ELR (cell line): ENCODE measurements at places on chromosomes 12 and 14.

DNA sequence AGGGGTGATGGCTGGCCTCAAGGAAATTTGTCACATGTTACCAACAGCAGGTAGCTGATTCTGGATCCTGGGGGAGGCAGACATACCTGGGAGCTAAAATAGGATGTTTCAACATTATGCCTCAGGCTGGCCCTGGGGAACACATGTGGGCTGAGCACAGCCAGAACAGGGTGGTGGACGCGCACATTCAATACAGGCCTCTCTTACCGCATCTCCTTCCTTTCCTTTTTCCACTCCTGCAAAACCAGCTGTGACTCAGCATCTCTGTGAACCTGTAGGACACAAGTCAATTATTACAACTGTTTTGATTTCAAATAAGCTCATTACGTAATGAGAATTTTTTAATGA lies 61.0 kb downstream of the NT5DC3 start:
- peak; percentile 15 for DNase-seq

GRCh38 chr12:30016540-30017055 lies 232.9 kb upstream of the TMTC1 start:
- no peak for DNase-seq

DNA sequence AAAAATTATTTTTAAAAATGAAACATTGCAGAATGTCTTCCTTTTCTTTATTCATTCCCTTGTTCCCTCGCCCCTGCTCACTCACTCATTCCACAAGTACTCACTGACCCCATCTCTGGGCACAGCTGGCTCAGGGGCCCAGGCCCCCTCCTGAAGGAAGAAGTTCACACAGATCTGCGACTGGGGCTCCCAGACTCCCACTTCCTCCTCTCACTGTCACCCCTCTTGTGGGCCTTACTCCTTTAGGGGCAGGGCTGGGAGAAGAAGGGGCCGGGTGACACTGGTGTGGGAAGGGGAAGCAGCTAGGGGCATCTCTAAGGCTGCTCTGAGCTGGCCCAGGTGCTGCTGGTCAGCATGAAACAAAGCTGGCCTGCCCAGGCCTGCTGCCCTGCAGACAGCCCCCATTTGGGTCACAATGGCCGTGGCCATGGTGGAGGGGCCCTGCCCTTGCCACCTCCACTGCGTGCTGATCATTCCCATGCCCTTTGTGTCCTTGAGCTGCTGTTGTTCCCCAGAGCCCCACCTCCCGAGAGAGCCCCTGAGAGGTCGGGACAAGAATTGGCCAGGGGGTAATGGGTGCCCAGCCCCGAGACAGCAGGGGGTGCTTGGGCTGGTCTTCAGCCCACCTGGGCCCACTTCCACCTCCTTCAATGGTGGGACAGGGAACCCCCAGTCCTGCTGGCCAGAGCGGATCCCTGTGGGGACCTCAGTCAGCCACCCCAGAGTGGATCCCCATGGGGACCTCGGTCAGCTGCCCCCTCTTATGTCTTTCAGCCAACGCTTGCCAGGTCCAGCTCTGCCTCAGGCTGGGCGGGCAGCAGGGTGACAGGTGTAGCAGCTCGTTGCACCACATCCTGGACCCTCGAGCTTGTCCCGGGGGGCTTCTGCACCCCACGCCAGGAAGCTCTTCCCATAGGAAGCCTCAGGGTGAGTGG lies 212.4 kb upstream of the C14orf180 start:
- DNase-seq = no peak

DNA sequence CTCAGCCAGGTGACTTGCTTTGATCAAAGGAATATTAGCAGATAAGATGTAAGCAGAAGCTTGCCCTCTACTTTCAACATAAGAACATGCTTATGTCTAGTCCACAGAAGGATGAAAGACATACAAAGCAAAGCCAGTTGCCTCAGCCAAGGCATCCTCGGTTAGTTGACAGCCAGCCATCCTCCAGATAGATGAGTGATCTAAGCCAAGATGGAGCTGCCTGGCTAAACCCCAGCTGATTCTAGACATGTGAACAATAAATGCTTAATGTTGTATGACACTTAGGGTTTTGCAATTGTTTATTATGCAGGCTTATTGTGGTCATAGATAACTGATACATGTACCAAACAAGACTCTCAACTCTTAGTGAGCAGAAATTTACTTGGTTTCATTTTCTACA lies 157.6 kb upstream of the TMTC2 start:
- no peak for DNase-seq

DNA sequence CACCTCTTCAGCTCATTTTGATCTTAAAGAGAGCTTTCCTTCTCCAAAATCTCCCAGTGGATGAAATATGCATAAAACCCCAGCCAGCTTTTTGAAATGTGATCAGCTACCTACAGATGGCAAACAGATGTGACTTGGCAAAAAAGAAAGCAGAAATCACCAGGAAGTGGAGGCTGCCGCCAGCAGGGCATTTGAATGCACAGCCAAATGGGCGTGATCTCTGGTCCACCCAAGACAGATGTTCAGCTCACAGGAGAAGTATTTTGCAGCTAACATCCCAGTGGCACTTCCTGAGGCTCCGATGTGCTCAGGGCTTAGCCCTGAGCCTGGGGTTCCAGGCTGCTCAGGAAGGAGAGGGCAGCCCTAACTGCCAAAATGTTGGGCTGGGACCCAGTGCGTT lies 78.3 kb downstream of the LGMN start:
- peak; percentile 78 for DNase-seq

GRCh38 chr12:73902260-73902659 lies 635.4 kb upstream of the ATXN7L3B start:
- DNase-seq = no peak

GRCh38 chr12:74900232-74900631 lies 309.4 kb downstream of the KCNC2 start:
- DNase-seq = no peak

GRCh38 chr14:23539248-23540140 lies 12.1 kb downstream of the ZFHX2 start:
- peak; percentile 54 for DNase-seq

GRCh38 chr14:99722741-99723140 lies 38.6 kb downstream of the CYP46A1 start:
- no peak for DNase-seq

- DNase-seq = no peak
These were observed 84.1 kb upstream of the TBX3 start for GRCh38 chr12:114767906-114768722.

DNA sequence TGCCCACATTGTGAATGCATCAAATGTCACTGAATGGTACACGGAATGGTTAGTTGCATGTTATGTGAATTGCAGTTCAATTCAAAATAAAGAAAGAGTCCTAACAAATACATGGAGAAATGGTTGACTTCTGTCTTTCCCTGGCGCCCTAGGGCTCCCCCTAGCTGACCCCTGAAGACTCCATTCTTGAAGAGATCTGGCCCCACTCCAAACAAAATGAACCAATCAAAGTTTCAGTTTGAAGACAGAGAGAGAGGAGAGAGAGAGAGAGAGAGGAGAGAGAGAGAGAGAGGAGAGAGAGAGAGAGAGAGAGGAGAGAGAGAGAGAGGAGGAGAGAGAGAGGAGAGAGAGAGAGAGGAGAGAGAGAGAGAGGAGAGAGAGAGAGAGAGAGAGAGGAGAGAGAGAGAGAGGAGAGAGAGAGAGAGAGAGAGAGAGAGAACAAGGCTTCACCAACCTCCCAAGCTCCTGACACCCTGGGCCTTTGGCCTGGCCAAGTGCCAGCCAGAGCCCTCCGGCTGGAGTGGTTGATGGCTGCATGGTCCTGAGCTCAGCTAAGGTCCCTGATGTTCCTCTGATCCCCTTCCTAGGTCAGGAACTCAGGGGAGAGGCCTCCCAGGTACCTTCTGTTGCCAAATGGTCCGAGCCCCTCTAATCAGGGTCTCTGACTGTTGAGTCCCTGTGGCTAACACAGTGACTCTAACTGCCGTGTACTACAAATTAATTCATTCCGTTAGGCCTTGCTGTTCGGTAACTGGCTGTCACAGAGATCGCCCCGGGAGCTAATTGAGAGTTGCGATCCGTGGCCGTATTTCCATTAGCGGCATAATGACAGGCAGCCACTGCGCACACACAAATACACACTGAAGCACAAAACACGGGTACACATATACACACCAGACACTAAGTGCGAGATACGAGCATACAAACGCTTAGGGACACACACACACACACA lies 188.8 kb downstream of the ESRRB start:
- DNase-seq = peak; percentile 33

DNA sequence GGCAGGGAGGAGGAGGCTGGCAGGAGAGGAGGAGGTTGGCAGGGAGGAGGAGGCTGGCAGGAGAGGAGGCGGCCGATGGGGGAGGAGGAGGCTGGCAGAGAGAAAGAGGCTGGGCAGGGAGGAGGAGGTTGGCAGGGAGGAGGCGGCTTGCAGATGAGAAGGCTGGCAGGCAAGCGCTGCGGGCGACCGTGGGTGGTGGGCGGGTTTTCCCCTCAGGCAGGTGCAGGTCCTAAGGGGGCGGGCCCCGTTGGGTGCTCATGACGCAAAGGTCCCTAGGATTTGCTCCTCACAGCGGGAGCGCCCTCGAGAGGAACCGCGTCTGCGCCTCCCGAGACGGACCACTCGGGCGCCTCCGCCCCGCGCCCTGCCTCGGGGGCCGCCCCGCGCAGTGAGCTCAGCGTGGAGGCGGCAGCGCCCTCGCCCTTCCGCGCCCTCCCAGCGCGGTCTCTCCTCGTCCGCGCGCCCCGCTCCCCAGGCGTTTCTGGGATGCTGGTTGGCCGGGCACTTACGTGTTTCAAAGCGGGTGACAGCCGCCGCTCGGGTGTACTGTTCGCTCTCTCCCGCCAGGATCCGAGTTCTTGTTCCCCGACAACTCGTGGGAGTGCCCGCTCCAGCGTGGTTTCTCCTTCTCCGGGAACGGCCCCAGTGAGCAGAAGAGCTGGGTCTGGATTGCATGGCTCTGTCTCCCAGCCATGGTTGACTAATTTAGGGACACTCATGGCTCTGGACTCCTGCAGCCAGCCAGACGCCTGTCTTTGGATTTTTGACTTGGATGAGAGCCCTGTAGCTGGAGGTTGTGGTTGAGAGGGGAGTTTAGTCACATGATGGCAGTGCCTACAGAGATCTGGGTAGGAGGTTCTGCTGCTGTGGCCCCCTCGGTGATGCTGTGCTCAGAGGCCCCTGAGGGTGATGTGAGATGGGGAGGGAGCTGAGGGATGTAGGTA lies 64.1 kb upstream of the PPP4R3A start:
- DNase-seq = peak; percentile 42

- no peak for DNase-seq
These were observed 71.6 kb upstream of the PSMC1 start for GRCh38 chr14:90184571-90185266.

DNA sequence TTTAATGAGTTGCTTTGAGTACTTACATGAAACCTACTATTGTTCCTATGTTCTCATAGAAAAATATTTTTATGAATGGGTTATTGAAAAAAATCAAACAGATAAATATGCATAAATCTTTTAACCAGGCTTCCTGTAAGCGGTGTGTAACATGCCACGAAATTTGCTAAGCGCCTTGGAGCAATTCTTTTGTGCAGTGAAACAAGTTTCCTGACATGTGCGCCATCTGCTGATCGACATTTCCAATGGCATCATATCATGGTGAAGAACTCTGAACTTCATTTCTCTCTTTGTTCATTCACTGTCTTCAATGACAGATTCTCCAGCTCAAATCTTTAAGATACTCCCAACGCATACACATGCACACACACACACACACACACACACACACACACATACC lies 145.6 kb upstream of the NAV3 start:
- peak; percentile 78 for DNase-seq

DNA sequence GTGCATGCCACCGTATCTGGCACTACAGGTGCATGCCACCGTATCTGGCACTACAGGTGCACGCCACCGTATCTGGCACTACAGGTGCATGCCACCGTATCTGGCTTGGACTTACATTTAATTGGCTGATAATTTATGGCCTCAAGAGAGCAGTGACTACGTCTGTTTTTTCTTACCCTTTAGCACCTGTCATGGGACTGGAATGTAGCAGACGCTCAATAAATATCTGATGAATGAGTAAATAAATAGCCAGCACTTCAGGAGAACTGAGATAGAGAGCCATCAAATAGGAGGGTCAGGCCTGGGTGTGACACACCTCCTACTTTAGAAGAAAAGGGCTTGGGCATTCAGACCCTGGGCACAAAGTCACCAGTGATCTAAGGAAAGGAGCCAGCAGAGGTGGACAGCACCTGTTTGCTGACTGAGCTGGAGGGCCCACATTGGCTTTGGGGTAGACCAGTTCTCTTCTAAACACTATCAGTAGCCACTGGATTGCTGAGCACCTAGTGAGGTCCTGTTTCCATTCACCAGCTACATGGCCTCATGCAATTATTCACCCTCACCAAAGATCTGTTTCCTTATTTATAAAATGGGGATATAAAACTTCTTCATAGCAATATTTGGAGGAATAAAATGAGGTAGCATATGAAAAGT lies 50.1 kb downstream of the RFX4 start:
- peak; percentile 48 for DNase-seq

GRCh38 chr12:108667349-108667748 lies 33.7 kb upstream of the SELPLG start:
- DNase-seq = no peak

GRCh38 chr12:122048151-122048550 lies 26.5 kb downstream of the BCL7A start:
- peak; percentile 51 for DNase-seq

- DNase-seq = no peak
These were observed 18.2 kb downstream of the VASH1 start for GRCh38 chr14:76779221-76780057.

DNA sequence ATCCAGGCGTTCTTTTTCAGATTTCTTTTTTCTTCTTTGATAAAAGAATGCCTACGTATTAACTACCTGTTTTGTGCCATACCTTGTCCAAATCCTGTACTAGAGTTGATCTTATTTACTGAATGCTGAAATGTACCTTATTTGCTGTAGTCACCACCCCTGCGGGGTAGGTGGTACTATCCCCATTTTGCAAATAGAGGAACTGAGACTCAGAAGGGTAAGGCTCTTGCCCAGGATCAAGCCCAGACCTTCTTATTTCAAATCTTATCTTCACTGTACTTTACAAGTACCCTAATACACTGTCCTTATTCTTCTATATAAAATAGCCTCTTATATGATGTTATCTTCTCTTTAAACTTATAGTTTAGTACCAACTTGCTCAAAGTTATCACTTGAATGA lies 206.5 kb downstream of the SLC41A2 start:
- no peak for DNase-seq

- no peak for DNase-seq
These were observed 17.4 kb downstream of the MVK start for GRCh38 chr12:109591041-109591440.

- DNase-seq = no peak
These were observed 673.9 kb downstream of the FLRT2 start for GRCh38 chr14:86203843-86204242.

GRCh38 chr12:59408431-59408830 lies 187.4 kb upstream of the SLC16A7 start:
- peak; percentile 23 for DNase-seq
